Psoas muscle (tissue), 8 donors: ENCODE measurements at places on chromosomes 7 and 10. TPM values are rescaled to one million over a fixed set of nuclear protein-coding genes. Genes with fewer than 3 reads are reported as not detected.

UTF1 gene
- polyA plus RNA-seq: not detected

RNF32 gene
- 0.18 TPM for polyA plus RNA-seq

DGKI gene
- not detected for polyA plus RNA-seq

PON1 gene
- polyA plus RNA-seq: 0.10 TPM

ASAH2 gene
- 0.08 TPM for polyA plus RNA-seq

C10orf143 gene
- polyA plus RNA-seq: 4.1 TPM

NYAP1 gene
- 0.12 TPM for polyA plus RNA-seq

LRIT1 gene
- polyA plus RNA-seq: not detected

DNA sequence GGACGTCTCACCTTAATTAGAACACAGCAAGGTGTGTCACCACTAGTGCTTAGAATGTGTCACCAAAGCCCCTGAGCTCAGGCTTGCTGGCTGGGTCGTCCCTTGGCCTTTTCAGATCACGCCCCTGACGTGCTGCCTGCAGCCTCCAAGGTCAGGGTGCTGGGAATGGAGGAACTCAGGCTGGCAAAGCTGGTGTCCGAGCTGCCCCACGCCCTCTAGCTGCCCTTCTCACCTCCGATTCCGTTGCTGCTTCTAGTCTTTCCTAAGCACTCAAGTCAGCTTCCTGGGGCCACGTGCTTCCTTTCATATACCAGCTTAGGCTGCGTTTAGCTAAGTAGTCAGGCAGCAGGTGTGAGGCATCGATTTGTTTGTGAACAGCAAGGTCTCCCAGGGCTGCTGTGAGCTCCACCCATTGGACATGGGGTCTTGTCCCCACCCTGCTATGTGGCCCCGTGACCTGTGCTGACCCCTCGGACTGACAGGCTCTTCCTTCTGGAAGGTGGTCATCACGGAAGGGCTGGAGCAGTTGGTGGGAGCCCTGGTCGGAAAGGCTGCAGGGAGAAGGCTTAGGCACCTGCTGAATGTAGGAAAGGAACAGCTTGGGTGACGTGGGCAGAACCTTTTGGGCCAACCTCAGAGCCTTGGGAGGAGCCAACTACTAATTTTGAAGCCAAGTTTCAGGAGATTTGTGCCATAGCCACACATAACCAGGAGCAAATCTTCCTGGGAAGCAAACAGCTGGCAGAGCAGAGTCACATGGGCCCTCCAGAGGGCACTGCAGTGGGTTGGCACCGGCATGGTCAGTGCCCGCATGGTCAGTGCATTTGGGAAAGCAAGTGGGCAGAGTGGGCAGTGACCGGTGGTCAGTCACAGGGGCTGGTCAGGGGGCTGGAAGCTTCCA is 28.8 kb downstream of the VIPR2 start:
- DNase-seq: peak; percentile 45

DNA sequence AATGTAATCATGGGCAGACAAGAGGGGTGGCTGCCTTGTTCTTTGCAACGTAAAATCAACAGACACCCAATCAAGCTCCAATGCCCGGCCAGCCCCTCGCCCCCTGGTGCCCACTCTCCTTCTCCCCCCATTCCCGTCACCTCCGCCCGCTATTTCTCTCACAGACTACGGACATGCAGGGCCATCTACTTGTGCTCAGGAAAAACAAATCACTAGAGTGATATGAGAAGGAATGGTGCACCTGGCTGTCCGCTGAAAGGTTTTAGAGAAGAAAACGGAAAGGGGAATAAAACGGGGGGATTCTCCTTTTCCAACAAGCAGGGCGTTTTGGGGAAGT is 396 bp downstream of the GRM8 start:
- no peak for DNase-seq

DNA sequence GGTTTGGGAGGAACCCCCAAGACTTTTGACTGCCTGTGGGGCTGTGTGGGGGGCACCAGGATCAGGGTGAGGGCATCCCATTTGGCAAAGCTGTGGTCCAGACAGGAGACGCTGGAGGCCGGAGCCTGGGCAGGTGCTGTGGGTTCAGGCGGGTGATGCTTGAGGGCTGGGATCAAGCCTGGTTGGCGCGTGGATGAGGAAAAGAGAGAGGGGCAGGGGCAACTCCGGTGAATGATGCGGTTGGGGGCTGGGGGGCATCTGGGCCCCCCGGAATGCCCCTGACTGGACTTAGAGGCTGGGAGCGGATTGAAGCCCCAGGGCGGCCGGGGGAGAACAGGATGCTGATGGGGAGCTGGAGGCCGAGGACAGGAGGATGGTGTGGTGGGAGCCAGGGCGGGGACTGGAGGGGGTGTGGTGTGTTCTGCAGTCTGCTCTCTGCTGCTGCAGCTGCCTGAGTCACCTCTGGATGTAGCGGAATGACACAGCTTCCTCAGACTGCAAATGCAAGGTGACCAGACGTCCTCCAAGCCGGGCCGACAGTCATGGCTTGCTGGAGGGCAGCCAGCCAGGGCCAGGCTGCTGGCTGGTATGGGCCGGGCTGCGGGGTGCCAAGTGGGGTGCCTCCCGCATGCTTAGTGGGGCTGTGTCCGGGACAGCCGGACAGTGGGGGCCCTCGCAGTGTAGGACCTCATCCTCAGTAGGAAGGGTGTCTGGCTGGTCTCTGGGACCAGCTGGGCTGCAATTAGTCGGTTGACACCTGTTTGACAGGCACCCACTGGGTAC is 3.2 kb downstream of the MAFK start:
- DNase-seq: peak; percentile 82
